ENCODE measurements at places on chromosomes 12 and 14.

- no peak for DNase-seq
These were observed 765 bp downstream of the TMEM120B start for GRCh38 chr12:121713257-121713777.

GRCh38 chr14:104559028-104559803 lies 20.3 kb upstream of the C14orf180 start:
- DNase-seq: no peak

GRCh38 chr12:83186419-83186818 lies 499.7 kb downstream of the TMTC2 start:
- DNase-seq: no peak

DNA sequence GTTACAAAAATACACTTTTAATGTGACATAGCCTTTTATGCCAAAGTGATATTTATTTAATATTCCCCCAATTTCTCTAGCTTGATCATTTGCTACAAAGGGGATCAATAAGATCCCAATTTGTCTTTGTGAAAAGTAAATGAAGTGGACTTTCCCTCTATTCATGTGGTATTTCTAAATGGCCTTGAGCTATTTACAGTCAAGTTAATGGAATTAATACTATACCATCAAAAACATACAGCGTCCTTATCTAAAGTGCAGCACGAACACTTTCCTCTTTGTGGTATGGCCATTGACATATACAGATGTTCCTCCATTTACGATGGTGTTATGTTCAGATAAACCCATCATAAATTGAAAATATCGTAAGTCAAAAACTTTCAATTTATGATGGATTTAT lies 23.2 kb downstream of the CFL2 start:
- no peak for DNase-seq

- DNase-seq: peak; percentile 37
These were observed 56.5 kb downstream of the GTF2A1 start for GRCh38 chr14:81164167-81164774.

DNA sequence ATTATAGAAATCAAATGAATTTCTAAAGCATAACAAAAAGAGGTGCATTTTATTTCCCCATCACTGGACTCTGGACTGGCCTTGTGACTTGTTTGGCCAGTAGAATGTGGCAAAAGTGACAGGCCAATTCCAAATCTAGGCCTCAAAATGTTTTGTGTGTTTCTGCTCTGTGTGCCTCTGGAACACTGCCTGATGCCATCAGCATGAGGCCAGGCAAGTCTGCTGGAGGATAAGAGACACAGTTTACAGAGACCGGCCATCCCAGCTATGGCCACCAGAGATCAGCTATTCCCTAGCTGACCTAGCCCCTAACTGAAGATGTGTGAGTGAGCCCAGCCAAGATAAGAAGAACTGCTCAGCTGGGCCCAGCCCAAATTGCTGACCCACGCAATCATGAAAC lies 32.9 kb downstream of the ASCL1 start:
- DNase-seq: no peak

- no peak for DNase-seq
These were observed 27.8 kb downstream of the CNOT2 start for GRCh38 chr12:70271025-70271424.

DNA sequence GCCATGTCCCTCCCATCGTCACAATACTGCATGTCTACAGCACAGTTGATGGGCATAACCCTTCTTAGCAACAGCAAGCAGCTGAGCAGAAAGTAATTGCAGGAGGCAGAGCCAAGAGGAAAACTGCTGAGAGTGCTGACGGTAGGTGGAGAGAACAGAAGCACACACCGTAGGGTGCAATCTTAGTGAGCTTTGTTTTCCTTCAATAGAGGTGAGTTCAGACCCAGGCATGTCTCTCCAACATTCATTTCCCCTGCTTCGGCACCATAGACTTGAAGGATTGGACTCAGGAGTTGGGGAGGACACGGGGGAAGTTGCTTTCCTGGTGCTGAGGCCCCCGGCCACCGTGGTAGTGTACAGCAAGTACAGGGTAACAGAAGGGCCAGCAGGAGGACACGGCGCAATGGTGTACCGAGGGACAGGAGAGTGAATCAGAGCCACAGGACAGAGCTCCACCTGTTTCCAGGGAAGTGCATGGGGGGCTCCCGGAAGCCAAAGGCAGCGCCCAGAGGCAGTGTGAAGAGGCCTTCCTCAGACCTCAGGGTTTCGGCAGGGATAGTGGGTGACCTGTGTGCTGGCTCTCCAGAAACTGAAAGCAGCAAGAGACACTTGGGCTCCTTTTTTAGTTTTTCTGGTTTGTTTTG lies 36.3 kb upstream of the SINHCAF start:
- no peak for DNase-seq

DNA sequence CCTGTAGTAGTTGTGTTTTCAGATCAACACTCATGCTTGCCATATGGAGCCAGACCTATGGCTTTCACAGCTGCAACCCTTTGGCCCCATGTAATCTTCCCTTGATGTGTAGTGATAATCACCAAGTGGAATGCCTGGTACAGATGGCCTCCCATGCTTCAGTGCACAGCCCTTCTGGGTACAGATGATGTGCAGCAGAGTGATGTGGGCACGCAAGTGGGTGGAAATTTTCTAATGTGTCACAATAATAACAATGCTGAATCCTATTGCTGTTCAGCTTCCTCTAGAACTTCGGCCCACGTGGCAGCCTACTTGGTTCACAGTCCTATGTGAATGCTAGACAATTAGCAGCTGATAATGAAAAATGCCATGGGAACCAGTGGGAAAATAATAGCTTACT lies 188.1 kb downstream of the SNAPC1 start:
- DNase-seq: no peak

DNA sequence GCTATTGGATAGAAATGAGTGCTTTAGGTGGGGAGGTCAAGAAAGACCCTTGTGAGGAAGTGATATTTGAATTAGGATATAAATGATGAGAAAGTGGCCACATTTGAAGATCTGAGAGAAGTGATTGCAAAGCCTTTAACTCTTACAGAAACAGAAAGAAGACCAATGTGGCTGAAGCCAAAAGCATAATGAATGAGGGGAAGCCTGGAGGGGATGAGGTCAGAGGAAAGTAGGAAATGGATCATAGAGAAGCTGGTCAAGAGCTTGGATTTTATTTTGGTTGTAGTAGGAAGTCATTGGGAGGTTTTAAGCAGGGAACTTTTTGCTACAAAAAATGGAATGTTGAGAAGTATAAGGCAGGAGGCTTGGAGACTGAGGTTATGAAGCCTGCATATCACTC lies 3.5 kb upstream of the GYS2 start:
- no peak for DNase-seq

- no peak for DNase-seq
These were observed 75.2 kb downstream of the SPRING1 start for GRCh38 chr12:116662612-116663144.

GRCh38 chr12:52155048-52155868 lies 36.6 kb downstream of the KRT80 start:
- no peak for DNase-seq

GRCh38 chr12:15534322-15534721 lies 212.0 kb downstream of the PTPRO start:
- no peak for DNase-seq

DNA sequence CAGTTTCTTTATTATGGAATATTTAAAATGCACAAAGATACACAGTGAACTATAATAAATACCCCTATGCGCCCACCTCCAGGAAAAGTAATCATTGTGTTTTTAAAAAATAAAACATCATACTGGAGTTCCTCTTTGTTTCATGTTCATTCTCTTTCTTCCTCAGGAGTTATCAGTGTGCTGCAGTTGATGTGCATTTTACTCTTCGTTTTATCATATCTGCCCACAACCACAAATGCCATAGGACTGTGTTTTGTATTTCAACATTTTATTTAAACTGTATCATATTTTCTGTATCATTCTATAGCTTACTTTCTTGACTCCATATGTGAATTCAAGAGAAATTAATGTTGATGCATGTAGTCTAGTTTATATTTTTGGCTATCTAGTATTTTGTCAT lies 53.9 kb downstream of the TSHR start:
- no peak for DNase-seq

DNA sequence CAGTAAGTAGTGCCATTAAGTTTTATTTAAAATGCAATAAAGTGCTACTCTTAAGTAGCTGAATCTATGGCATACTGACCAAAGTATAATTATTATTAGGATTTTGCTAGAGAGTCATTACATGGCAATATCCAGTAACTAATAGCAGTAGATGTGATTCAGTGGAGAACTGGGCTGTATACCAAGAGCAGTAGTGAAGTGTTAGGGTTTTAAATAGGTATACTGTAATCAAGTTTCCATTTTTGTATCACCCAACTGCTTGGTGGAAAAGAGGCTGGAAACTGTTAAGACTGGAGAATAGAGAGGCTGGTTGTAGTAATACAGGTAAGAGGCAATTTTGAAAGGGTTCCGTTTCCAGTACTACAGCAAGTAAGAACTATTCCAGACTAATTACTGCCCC lies 13.3 kb upstream of the LLPH start:
- DNase-seq: no peak

GRCh38 chr12:105616971-105617540 lies 286.6 kb downstream of the C12orf75 start:
- DNase-seq: no peak

DNA sequence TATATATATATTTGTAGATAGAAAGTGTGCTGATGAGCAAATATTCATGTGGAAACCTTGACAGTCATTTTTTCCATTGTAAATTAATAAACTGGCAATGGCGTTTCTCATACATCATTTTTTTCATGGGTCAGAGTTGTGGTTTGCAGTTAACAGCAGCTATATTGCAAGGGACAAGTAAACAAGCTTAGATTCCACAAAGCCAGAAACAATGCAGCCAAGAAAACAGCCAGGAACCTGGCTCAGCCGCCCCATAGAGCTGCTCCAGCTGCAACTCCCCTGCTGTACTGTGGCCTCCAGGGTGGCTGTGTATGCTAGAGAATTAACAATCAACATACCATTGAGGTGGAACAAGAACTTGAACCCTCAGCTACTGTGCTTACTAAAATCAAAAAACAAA lies 298.2 kb downstream of the TMEM132D start:
- DNase-seq: no peak

DNA sequence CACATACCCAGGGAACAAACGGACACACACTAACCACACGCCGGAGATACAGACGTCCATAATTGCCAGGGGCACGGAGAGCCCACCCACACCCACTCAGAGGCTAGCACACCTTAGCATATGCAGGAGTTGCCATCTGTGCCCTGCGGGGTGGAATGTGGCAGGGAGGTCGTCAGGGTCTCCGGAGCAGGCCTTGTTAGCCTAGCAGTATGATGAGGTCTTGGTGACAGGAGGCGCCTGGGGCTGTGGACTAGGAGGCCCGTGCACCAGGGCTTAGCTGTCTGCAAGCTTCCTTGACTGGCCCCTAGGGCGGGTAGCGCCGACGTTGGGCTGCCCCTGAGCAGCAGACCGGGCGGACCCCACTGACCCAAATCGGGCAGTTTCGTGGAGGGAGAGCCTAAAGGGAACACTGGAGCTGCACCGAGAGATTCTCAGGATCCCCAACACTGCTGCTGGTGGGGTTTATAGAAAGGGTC lies 10.0 kb downstream of the STAC3 start:
- no peak for DNase-seq

GRCh38 chr14:93212432-93212831 lies 5.4 kb downstream of the UBR7 start:
- DNase-seq: no peak

DNA sequence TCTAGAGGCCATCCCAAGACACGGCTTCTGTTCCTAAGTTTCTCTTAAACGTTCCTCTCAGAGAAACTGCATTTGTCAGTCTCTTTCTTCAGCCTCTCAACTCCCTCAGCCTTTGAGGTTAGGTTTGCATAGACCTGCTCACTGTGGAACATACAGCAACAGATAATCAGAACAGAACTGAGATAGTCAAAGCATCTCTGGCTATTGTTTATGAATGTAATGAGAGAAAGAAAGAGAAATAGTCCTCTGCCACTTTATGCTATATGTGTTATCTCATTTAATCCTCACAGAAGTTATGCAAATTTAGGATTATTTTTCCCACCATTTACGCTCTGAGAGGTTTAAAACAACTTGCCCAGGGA lies 190.6 kb downstream of the PHLDA1 start:
- no peak for DNase-seq

DNA sequence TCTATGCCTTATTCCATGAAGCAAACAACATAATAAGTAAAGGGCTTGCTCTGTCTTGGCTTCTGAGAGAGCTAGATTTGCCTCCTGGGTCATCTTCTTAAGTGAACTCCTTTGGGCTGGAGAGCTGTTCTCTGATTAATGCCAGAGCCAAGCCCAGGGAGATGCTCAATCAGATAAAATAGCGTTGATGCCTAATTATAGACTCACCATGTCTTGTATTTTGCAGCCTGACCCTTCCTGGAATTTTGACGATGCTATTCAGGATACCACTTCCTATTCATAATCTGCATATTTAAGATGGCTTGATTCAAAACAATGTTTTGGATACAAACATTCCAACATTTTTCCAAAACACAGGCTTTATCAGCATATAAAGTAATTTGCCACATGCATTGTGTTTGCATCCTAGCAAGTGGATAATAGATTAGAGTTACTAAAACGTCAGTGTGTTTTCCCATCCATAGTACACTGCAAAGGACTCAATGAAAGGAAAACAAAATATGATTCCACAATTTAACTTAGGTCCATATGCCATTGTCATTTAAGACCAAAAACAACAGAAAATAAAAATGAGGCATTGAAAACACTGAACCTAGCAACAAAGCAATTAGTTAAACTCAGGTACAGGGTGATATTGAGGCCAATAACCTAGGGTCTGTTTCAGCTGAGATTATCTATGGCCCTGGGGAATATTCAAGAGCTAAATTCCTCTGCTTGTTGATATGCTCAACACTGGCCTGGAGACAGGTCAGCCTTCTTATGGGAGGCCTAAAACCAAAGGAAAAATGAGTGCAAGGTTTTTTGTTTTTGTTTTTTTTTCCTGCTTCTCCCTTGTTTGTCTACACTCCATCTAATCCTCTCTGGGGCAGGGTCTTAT lies 184.2 kb upstream of the FOXN3 start:
- DNase-seq: no peak

- no peak for DNase-seq
These were observed 27.2 kb downstream of the CPM start for GRCh38 chr12:68905733-68906132.

GRCh38 chr14:72699852-72700257 lies 194.0 kb downstream of the DPF3 start:
- no peak for DNase-seq

DNA sequence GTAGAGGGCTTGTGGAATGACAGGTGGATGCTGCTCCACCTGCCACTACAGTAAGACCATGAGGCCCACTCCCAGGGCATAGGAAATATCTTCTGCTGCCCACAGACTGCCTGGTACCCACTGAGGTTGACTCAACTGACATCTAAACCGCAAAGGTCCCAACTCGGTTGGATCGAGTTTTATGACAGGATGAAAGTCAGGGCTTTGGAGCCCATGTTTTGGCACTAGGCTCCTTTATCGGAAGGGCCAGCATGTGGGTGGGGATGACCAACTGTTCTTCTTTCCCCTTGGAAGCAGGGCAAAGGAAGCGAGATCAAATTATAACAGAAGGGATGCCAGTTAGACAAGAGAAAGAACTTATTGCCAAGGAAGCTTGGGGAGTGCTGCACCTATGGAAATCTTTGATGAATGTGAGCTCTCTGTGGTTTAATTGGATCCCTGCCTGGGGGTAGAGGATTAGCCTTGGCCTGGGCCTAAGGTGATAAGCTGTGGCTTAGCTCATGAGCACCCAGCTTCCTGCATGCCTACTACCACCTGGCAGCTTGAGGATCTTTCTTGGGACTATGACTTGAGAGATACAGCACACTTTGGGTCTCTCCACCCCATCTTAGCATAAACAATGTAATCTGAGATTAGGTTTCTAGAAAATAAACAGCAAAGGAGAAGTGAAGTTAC lies 121.8 kb downstream of the KCNA5 start:
- DNase-seq: no peak

Measured in SK-N-MC (cell line).